Neural crest cell (in vitro differentiated cells): ENCODE measurements at places on chromosomes 12 and 14. TPM values are rescaled to one million over a fixed set of nuclear protein-coding genes. Genes with fewer than 3 reads are reported as not detected.

- peaks cover 27% of the 10 kb centered on the region for H3K4me1 ChIP-seq
- peaks cover 10% of the 10 kb centered on the region for H3K36me3 ChIP-seq
- no peaks in the 10 kb centered on the region for H3K27me3 ChIP-seq
- no peak overlapping the region for H3K4me3 ChIP-seq
These were observed 107.2 kb downstream of the DUSP6 start for GRCh38 chr12:89245090-89245489.

DNA sequence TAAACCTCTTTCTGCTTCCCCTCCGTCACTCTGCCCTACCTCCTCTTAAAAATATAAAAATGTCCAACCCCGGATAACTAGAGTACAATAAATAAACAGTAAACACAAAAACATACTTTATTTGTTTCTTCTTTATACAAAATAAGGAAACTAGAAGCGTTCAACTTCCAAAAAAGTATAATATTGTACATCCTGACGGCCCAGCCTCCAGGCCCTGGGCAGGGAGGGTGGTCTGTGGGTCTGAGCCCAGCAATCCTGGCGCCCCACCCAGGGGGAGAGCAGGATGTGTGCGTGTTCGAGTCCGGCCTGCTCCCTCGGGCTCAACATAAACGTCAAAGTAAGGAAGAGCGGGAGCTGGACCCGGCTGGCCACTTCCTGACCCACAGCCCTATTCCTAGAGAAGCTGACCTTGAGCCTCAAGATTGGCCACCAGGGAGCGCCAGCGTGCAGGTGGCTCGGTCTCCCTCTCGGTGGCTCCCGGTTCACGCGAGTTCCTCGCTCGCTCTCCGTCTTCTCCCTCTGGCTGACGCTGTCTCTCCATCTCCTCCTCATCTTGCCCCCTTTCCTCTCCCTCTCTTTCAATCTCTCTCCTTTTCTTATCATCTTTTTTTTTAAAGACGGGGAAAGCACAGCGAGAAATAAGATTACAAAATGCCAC lies 9.4 kb downstream of the LHX5 start:
- peak overlapping the region; percentile 82 for H3K4me3 ChIP-seq
- H3K36me3 ChIP-seq, result peaks cover 3% of the 10 kb centered on the region
- peaks cover 98% of the 10 kb centered on the region for H3K27me3 ChIP-seq
- peak; percentile 87 for DNase-seq

DNA sequence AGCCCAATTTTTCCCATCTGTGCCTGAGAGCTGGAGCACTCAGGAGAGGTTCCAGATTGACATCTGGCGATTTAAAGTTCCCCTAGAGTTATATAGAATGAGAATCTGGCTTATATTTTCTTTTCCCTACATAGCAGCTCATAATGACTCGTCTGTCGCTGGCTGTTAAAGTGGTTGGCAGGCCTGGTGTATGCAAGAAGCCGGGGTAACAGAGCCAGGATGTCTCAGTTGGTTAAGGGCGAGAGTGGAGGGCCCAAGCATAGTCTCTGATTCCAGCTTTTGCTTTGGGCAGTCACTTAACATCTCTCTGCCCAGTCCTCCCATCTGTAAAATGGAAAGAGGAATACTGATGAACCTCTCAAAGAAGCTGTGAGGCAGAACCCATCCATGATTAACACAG lies 751.6 kb downstream of the NOVA1 start:
- H3K27me3 ChIP-seq, result no peaks in the 10 kb centered on the region
- no peaks in the 10 kb centered on the region for H3K36me3 ChIP-seq
- H3K27ac ChIP-seq, result no peak overlapping the region
- no peak for DNase-seq
- no peak overlapping the region for H3K4me3 ChIP-seq

DNA sequence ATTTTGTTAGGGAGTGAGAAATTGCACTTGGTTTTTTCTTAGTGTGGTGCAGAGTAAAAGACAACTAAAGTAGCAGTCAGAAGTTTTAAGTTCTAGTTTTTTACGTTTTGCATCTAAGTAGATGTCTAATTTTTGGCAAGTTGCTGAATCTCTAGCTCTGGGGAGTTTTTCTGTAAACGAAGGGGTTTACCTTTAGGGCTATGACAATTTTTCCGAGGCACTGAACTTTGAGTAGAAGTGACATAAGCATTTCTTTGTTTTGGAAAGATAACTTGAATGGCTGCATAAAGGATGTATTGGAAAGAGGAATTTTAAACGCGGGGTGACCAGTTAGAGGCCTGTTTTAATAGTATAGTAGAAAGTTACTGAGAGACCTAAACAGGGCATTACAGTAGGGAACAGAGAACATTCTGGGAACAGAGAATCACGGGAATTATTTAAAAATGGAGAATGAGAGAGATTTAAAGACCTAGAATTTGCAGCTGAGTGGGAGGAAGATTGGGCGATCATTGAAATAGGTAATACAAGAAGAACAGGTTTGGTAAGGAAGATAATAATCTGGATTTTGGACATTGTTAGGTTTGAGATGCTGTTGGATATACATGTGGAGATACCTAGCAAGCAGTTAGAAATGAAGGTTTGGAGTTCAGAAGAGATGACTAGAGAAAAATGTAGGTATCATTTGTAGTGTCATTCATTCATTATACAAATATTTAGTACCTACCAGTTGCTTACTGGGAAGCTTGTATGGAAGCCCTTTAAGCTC lies 1.2 kb downstream of the ZNF410 start:
- no peaks in the 10 kb centered on the region for H3K27me3 ChIP-seq
- no peak for DNase-seq
- H3K4me3 ChIP-seq, result peak overlapping the region; percentile 96
- peaks cover 4% of the 10 kb centered on the region for H3K36me3 ChIP-seq
- H3K4me1 ChIP-seq, result peaks cover 42% of the 10 kb centered on the region

- no peaks in the 10 kb centered on the region for H3K4me1 ChIP-seq
- H3K4me3 ChIP-seq, result no peak overlapping the region
- H3K27ac ChIP-seq, result no peak overlapping the region
- DNase-seq, result no peak
These were observed 55.4 kb downstream of the GRIP1 start for GRCh38 chr12:66623455-66623854.

The GPRC5D gene
- not detected in 2 replicates for total RNA-seq

The PIK3C2G gene
- total RNA-seq, result not detected in 2 replicates

The CSRP2 gene
- 76.4 and 80.8 TPM in 2 replicates for total RNA-seq

DNA sequence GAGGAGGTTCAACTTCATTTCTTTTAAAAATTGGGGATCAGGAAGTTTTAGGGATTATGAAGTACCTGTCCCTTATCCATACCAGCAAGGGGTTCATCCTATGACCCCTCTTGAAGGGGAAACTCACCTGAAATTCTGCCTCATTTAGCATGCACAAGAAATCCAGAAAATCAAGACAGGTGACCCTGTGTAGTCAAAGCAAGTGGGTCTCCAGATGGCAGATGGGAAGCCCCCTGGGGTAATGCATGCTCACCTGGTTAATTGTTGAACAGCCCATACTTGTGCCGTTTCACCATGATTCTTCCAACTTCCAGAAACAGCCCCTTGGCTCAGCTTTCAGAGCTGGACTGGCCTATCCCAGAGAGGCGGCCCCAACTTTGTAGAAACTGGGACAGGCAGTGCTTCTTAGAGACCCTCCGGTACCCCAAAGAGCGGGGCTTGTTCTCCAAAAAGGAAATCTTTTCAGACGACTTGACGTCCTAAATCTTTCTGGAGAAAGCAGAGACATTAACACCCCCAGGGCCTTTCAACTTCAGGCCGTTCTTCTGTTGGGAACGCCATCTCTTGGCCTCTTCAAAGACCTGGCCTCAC lies 66.3 kb upstream of the ESRRB start:
- peaks cover 33% of the 10 kb centered on the region for H3K4me1 ChIP-seq
- peaks cover 64% of the 10 kb centered on the region for H3K27me3 ChIP-seq
- no peaks in the 10 kb centered on the region for H3K36me3 ChIP-seq
- DNase-seq, result no peak

The AQP2 gene
- total RNA-seq, result not detected in 2 replicates

DNA sequence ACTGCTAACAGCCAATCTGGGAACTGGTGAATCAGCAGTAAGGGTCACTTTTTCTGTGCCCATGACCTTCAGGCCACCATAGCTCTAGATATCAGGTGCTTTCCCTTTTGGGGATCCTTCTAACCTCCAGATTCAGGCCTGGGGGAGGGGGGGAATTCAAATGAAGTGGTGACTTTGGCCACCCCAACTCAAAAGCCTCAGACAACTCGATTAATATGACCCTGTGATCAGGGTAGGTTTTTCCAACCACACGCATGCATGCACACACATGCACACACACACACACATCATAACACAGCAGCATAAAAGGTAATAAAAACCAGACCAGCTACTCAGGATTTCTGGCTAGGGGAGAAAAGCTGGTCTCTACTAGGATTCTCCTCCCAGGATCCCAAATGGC lies 5.3 kb downstream of the TBX3 start:
- peaks cover 19% of the 10 kb centered on the region for H3K4me1 ChIP-seq
- peaks cover 98% of the 10 kb centered on the region for H3K27me3 ChIP-seq
- H3K36me3 ChIP-seq, result peaks cover 1% of the 10 kb centered on the region
- no peak overlapping the region for H3K27ac ChIP-seq

DNA sequence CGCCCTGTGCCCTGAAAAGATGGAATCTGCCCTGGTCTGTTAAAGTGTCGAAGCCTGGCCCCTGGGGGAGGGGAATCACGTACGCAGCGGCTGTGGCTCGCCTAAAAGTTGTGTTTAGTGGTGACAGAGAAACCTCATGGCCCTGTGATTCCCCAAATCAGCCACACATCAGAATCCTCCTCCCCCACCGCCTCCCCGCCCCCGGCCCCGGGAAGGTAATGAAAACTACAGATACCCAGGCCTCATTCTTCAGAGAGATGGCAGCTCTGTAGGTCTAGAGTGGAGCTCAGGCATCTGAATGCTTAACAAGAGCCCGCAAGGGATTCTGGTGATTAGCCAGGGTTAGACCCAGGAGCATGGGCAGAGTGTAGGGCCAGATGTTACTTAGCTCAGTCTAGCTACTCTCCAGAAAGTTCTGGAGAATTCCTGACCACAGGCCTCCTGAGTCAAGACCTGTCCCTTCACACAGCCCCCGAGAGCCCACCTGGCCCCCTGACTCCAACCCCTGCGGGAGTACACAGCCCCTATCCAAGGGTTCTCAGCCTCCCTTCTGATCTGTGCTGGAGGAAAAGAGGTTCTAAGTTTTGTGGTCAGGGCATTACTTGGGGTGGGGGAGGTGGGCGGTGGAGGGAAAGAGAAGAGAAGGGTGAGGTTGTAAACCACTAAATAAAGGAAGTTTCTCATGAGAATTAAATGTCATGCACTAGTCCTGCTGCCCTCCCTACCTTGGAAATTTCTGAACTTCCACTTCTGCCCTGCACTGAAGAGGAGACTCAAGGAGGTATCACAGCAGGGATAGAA lies 114.8 kb downstream of the PLXNC1 start:
- H3K4me1 ChIP-seq, result peaks cover 27% of the 10 kb centered on the region
- DNase-seq, result no peak
- no peak overlapping the region for H3K27ac ChIP-seq
- peaks cover 17% of the 10 kb centered on the region for H3K36me3 ChIP-seq

DNA sequence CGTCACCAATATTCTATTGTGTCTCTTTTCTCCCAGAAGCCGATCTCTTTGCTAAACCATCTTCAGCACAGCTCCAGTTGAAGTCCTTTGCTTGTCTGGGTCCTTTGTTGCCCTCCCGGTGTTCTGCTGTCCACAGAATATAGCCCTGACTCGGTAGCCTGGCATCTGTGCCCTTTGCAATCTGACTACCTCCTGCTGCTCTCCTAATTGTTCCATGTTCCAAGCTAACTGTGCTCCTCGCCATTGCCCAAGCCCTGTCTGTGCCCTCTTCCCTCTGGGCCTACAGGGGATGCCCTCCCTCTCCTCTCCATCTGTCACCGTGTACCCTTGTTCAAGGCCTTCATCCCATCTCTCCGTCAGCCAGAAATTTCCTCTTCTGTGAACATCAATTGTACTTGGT lies 306.3 kb downstream of the APAF1 start:
- H3K27me3 ChIP-seq, result no peaks in the 10 kb centered on the region
- no peak overlapping the region for H3K4me3 ChIP-seq
- no peak for DNase-seq
- no peaks in the 10 kb centered on the region for H3K36me3 ChIP-seq

- peaks cover 58% of the 10 kb centered on the region for H3K4me1 ChIP-seq
- H3K4me3 ChIP-seq, result peak overlapping the region; percentile 100
- DNase-seq, result no peak
- H3K36me3 ChIP-seq, result peaks cover 7% of the 10 kb centered on the region
- H3K27ac ChIP-seq, result no peak overlapping the region
- no peaks in the 10 kb centered on the region for H3K27me3 ChIP-seq
These were observed 2.2 kb downstream of the NUDT4 start for GRCh38 chr12:93379981-93380361.

The TAS2R43 gene
- 0.30 and 0.47 TPM in 2 replicates for total RNA-seq

DNA sequence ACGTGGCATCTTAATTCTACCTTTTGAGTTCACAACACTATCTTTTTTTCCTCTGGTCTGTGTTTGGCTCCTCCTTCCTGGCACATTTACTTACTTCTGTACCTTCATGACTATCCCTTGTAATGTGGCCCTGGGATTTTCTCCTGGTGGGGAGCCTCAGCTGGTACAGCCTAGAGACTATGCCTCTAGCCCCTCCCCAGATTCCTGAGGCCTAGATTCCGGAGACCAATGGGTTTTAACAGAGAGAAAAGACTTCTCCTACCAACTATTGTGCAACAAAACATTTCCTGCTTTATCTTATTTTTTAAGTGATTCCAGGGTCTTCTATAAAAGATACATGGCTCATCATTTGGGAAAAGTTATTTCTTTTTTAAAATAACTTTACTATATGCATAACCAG lies 216.2 kb upstream of the KRR1 start:
- no peaks in the 10 kb centered on the region for H3K27me3 ChIP-seq
- H3K27ac ChIP-seq, result peak overlapping the region; percentile 9
- H3K36me3 ChIP-seq, result no peaks in the 10 kb centered on the region
- no peak for DNase-seq

GRCh38 chr14:91310606-91311283 lies 66.2 kb upstream of the GPR68 start:
- H3K4me3 ChIP-seq, result no peak overlapping the region
- H3K27ac ChIP-seq, result no peak overlapping the region
- no peaks in the 10 kb centered on the region for H3K4me1 ChIP-seq
- H3K36me3 ChIP-seq, result peaks cover 51% of the 10 kb centered on the region

DNA sequence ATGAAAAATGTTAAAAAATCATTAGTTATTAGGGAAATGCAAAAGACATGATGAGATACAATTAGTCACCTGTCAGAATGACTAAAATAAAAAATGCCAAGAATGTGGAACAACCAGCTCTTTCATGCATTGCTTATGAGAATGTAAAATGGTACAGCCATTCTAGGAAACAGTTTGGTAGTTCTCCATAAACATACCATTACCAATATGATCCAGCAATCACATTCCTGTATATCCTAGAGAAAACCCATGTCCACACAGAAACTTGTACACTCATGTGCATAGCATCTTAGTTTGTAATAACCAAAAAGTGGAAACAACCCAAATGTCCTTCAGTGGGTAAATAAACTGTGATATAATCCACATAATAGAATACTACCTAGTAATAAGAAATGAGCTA lies 245.7 kb downstream of the FUT8 start:
- no peak for DNase-seq
- H3K4me1 ChIP-seq, result no peaks in the 10 kb centered on the region
- no peak overlapping the region for H3K4me3 ChIP-seq
- no peak overlapping the region for H3K27ac ChIP-seq
- peaks cover 17% of the 10 kb centered on the region for H3K36me3 ChIP-seq
